SJSA1 (cell line): ENCODE measurements at places on chromosomes 11 and 22. TPM values are rescaled to one million over a fixed set of nuclear protein-coding genes. Genes with fewer than 3 reads are reported as not detected.

The RNF214 gene
- total RNA-seq = 5.0 and 5.5 TPM in 2 replicates

The HYLS1 gene
- total RNA-seq = 13.1 and 15.4 TPM in 2 replicates

The CHID1 gene
- 17.7 and 22.1 TPM in 2 replicates for total RNA-seq

DNA sequence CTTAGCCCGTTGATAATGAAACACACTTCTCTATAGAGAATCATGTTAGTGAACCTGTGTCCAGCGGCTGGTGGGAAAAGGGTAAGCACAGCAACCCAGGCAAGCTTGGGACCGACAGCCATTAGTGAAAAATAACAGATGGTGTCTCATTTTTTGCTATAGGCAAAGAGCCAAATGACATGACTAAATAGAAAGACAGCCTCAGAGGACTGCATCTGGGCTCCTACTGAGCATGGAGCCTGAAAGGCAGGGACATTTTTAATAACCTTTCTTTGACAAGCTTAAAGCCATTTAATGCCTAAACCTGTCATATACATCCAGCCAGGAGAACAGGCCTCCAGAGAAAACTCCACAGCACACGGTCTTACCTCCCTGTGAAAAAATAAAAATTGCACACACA is 67.0 kb downstream of the FANCF start:
- no peak for DNase-seq
